Activated CD4-positive, CD25-positive, alpha-beta regulatory T cell treated with anti-CD3 and anti-CD28 coated beads, Interleukin-2, amount 50 U/mL, for 24 hours (primary cell): ENCODE measurements at places on chromosomes 7 and 10.
A peak's percentile ranks its signal among the peaks of the same experiment; 100 is the strongest.

DNA sequence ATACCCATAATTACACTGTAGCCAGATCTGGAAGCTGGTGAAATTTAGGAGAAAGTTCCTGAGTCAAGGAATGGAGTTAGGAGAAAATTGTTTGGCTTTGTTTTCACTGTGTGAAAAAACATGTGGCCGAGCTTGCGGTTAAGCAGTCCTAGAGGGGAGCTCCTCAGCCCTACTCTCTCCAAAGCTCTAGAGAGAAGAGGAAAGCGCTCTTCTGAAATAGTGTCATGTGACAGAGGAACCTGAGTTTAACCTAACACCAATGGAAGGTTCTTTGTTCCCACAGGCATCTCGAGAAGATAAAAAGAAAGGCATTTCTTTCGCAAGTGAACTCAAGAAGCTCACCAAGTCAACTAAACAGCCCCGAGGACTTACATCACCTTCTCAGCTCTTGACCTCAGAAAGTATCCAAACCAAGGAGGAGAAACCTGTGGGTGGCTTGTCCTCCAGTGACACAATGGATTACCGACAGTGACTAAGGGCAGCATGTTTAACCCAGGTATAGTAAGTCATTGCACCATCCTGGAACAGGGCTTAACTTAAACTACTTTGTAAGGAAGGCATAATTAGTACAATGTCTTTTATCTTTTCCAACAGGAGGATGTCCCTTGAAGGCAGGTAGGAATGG is 38.0 kb downstream of the NOC3L start:
- no peak for ATAC-seq

- no peak for ATAC-seq
These were observed 22.5 kb downstream of the DRGX start for GRCh38 chr10:49373361-49373760.

GRCh38 chr7:106679153-106679931 is 18.4 kb upstream of the CCDC71L start:
- ATAC-seq = peak; percentile 98

GRCh38 chr10:86535132-86535882 is 13.7 kb upstream of the WAPL start:
- ATAC-seq = peak; percentile 62

- no peak for ATAC-seq
These were observed 15.2 kb upstream of the CPA1 start for GRCh38 chr7:130365088-130365487.

- ATAC-seq = no peak
These were observed 236.1 kb downstream of the RNLS start for GRCh38 chr10:88347022-88347421.

- ATAC-seq = no peak
These were observed at the start of gene VSTM2A for GRCh38 chr7:54541669-54542625. Gene VSTM2A, plus strand, starts transcription at chr7:54542375. Its CDS starts 356 bp downstream, at chr7:54542731.

DNA sequence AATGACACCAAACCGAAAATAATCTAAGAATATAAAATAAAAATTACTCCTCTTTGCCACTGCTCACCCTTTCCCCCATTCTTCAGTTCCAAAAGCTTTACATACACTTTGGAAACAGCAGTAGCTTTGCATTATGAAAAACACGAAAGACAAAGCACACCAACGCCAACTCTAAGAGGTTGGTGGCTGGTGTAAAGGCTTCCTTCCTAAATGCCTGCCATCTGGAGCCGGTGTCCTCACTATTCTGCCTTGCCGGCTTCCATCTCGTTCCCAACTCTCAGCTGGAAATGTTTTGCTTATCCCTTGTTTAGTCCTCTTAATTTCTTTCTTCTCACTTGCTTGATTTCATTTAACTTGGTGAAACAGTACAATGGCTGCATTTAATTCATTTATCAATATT is 281.1 kb upstream of the LRRN3 start:
- no peak for ATAC-seq

GRCh38 chr7:99171731-99172130 is 27.8 kb upstream of the SMURF1 start:
- ATAC-seq = no peak

DNA sequence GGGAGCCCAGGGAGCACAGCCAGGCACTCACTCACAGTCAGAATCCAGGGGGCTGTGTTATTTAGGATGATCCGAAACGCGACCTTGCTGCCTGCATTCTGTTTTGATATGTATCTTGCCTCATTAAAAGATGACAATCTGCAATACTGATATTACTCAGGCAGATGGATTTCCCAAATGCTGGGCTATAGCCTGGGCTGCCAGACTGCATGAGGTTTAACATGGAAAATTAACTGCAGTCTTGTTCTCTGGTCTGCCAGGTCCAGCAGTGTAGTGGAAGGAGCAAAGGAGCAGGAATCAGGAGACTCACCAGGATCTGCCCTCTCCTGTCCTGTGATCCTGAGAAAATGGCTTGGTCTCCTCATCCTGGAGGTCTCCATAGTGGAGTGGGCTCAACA is 258.1 kb downstream of the PAXIP1 start:
- ATAC-seq = no peak
